ENCODE measurements at places on chromosomes 4 and X.

DNA sequence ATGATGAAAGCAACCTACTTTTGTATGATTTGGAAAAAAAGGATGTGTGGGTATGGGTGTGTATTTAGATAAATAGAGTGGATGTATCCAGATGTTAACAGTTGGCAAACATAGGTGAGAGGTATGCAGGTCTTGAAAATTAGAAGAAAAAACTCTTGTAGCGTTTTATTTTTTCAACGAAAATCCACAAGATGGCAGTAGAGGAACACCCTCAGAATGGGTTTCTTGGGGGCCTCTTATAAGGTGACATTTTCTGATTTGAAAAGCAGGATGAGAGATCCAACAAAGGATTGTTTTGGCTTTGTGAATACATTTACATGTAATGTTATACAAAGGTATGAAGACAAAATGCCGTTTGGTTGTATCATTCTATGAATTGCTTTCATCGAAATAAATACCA lies 68.3 kb downstream of the FMR1NB start:
- no peak for DNase-seq

- DNase-seq: no peak
Observed at GRCh38 chrX:29746326-29746725, 469.0 kb upstream of the MAGEB2 start.

DNA sequence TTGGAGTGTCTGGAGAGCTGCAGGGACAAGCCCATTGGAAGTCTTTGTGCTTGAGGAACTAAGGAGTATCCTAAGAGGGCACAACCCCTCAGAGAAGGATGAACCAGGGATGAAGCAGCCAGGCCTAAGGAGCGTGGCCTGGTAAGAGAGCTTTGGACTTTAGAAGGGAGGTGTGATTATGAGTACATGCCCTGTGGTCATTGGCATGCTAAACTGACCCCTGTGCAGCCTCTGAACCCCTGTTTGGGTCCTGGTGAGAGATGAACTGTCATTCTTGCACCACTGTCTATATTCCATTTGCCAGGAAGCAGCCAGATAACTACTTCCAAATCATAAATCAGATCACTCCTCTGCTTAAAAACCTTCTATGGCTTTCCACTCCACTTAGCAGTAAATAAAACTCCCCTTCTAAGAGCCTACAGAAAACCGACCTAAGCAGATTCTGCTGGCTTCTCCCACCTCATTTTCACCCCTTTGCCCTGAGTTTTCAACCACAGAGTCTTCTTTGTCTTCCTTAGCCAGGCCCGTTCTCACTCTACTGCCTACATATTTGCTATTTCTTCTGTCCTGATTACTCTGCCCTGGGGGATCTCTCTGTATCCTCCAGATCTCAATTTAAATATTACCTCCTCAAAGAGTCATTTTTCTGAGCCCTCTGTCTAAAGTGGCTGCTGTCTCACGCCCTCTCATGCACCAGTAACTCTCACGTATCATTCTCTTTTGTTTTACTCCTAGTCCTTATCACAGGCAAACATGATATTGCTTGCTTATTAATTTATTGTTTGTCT lies 56.7 kb downstream of the MID1IP1 start:
- no peak for DNase-seq

- no peak for DNase-seq
Observed at GRCh38 chrX:129808829-129809796, 29.4 kb downstream of the SASH3 start.

DNA sequence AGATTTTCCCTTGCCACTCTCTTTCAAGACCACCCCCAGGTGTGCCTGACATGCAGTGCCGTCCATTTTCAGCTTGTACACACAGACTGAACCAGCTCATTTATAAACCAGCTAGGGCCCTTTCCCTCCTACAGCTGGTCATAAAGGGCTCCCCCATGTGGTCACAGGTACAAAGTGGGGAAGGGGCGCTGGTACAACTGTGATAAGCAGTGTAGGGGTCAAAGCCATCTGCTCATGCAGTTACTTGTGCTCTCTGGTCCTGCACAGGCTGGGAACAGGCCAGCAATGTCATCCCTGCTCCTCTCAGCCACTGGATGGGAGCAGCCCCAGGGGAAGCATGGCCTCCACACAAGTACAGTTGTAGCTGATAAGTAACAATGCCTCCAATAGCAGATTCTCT lies 20.6 kb downstream of the GABRQ start:
- no peak for DNase-seq

DNA sequence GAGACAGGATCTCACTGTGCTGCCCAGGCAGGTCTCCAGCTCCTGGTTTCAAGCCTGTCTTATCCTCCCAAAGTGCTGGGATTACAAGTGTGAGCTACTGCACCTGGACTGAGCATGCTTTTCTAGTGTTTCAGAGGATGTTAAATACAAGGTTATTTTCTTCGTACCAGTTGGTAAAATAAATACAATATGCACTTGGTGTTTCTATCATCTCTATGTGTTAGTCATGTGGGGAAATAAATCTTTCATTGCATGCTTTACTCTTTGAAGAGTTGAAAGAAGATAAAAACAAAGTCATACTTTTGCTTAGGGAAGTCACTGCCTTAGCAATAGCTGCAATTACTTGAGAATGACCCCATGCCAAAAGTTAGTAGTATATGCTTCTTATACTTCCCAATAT lies 162.3 kb downstream of the PCDH7 start:
- DNase-seq: no peak

DNA sequence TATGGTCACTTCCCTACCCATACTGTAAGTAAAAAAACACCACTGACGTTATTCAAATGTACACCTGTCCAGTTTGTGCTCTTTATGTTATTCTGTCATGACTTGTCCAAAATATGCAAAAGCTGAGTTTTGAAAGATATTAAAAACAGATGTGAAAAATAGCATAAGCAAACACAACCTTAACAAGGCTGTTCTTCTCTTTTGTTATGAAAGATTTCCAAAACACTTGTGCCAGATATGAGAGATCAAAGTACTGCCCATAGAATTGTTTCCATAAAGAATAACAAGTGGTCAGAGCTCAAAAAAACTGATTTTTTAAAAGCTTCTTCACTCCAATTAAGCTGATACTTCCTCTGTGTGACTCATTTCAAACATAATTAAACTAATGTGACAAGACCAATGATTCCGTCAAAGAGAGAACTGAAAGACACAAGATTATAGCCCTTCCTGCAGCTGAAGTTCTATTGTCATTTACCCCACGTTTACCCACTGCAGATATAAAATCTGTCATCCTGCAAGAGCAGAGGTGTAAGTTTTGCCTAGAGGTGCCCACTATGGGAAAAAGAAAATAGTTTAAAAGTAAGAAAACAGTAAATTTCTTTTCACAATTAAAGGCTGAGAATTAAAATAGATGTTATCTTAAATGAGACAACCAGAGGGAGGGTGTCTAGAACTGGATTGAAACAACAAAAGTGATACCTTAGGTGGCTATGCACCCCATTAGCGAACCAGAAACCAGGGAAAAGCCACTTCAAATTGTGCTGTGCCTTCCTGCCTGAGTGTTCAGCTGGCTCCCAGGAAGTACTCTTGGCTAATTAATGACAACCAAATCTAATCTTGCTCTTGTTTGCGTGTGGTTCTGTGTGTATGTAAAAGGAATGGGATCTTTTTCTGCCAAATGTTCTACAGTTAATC lies 30.1 kb downstream of the RASSF6 start:
- DNase-seq: no peak

DNA sequence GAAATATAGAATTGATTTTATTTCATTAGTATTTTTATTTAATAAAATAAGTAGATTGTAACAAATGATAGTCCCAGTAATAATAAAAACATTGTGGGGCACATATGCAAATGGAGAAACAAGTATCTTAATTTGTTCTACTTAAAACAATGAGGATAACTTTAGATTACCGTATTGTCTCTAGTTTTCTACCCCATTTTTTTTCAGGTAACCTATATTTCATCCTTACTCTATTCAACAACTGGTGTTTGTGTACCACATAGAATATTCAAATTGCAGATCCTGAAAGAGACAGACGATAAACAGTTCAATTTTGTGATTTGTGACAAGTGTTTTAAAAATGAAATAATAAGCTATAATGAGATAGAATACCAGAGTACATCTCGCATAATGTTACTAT lies 671.8 kb downstream of the GALNTL6 start:
- DNase-seq: no peak

DNA sequence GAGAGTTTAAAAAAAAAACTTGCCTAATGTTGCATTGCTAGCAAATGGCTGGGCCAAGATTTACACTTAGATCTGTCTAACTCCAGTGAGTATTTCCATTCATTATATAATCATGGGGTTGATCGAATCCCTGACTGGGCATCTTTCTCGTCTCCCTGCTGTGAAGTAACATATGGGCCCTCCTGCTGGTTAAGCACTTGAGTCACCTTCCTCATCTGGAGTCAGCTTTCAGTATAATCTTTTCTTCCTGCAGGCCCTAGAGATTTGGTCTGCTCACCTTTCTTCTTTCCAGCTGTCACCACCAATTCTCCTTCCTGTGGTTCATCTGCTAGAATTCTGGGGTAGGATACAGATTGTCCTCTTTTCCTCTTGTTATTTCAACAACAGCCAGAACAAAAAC lies 41.6 kb downstream of the TIGD2 start:
- DNase-seq: no peak

DNA sequence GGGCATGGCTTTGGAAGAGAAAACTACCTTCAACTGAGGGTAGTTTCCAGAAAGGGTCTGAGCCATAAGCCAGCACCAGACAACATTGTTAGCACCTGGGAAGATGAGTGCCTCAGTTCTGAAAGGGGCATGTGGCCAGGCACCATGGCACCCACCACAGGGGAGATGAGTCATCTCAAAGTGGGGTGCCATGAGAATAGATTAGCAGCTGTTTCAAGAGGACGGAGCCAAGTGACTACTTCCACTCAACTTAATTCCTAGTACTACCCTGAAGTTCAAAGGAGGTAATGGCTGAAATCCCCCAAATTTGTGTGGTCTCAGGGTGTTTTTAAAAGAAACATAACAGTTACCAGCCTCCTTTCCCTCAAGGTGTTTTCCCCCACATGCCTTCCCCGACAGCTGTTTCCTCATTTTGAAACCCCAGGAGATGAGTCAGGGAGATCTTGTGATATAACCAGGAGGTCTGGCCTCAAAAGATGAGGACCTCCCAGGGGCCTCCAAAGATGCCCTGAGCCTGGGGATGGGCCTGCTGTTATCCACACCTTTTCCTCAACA lies 27.8 kb upstream of the FTHL17 start:
- no peak for DNase-seq

DNA sequence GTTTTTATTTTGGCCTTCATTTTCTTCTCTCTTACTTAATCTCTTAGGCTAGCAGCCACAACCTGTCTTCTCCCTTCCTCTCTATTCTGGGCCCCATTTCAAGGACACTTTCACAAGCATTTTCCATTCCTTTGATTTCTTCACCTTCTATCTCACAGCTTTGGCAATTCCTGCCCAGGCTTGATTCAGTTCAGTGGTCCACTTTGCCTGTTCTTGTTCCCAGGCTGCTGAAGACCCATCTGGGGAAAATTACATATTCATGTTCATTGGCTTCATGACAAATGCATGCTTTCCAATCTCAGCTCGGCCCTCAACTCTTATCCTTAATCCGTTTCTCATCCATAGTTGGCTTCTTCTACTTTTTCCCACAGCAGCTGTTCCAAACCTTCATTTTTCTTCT lies 38.7 kb upstream of the LPAR4 start:
- no peak for DNase-seq

DNA sequence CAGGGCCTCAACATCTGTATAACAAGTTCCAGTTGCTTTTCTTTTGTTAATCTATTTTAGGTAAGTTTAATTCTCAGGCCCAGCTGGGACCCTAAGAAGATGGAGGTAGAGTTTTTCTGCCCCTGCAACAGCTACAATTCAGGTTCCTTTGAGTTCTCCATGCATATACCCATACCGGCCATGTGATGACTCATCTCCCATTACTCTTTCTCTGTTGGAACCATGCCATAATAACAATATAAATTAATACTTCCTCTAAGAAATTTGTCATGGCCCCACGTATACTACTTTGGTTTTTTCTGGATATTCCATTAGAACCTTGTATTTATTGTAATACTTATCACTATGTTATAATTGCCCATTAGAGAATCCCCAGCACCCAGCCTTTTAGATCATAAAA lies 1.3 kb upstream of the INTU start:
- DNase-seq: no peak

DNA sequence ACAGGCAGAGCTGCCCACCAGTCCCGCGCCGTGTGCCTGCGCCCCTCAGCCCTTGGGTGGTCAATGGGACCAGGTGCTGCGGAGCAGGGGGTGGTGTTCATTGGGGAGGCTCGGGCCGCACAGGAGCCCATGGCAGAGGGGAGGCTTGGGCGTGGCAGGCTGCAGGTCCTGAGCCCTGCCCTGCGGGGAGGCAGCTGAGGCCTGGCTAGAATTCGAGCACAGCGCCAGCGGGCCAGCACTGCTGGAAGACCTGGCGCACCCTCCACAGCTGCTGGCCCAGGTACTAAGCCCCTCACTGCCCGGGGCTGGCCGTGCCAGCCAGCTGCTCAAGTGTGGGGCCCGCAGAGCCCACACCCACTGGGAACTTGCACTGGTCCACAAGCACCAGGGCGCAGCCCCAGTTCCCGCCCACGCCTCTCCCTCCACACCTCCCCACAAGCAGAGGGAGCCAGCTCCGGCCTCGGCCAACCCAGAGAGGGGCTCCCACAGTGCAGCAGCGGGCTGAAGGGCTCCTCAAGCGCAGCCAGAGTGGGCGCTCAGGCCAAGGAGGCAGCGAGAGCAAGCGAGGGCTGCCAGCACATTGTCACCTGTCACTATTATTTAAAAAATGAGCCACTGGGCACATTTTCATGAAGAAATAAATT lies 645.8 kb downstream of the CENPC start:
- DNase-seq: no peak

DNA sequence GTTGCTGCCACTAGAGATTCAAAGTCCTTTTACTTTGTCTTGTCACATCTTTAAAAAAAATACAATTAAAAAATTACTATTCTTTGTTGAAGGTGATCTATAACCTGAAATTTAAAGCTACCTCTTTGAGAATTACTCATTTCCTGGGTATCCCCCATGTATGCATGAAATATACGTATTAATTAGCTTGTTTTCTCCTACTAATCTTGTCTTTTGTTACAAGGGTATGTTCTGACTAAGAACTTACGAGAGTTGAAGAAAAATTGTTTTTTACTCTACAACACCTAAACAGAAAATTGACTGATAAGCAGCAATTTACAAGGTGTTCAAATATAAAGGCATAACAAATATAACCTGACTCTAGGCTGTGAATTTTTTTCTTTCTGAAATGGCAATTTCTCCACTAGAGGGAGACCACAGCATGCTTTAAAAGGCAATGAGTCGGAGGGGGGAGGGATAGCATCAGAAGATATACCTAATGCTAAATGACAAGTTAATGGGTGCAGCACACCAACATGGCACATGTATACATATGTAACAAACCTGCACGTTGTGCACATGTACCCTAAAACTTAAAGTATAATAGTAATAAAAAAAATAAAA lies 249.6 kb downstream of the OPHN1 start:
- no peak for DNase-seq

GRCh38 chr4:39032218-39033085 lies at the start of gene TMEM156:
TSS of gene TMEM156 (minus strand) at chr4:39032409. CDS start at chr4:39032313, 96 bp downstream.
- no peak for DNase-seq

DNA sequence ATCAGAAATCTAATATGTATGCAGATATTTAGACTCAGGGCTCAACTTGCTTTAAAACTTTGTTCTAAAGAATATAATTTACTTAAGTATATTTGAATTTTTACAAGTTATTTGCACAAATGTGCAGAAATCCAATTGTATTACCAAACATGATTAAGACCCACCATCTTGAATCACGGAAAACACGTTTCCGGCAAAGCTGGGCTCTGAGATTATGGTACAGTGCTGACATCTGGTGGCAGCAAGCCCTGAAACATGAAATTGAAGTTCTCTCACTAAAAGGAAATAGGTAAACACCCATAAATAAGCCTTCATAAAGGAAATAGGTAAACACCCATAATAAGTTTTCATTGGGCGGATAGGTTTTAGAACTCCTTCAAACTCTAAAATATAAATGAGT lies 98.3 kb upstream of the MAOA start:
- DNase-seq: no peak
